Hematopoietic multipotent progenitor cell treated with erythropoietin and hydrocortisone succinate and interleukin-3 and kit ligand, for 6 days (in vitro differentiated cells): ENCODE measurements at places on chromosomes 13 and 19.

DNA sequence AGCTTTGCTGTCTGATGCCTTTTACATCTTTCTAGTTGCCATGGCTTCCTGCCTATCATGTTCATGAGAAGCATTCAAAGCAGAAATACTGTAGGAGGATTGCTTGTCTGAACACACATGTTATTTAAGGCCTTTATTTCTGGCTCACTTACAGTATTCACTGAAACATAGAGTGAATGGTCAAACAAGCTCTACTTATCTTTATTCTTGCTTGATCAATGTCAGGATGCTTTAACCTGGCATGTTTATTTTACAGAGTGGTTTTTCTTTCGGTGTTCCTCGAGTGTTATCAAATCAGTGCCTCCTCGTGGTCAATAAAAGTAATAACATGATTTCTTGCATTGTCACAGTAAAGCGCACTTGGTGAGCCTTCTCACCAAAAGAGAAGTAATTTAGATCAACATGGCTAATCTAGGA, 73.5 kb upstream of the PCDH17 start:
- DNase-seq = peak; percentile 39

GRCh38 chr13:104984296-104984818, 1551.1 kb downstream of the EFNB2 start:
- DNase-seq = peak; percentile 64

- peak; percentile 65 for DNase-seq
Measured at GRCh38 chr19:19420570-19421298, 15.3 kb downstream of the GATAD2A start.

DNA sequence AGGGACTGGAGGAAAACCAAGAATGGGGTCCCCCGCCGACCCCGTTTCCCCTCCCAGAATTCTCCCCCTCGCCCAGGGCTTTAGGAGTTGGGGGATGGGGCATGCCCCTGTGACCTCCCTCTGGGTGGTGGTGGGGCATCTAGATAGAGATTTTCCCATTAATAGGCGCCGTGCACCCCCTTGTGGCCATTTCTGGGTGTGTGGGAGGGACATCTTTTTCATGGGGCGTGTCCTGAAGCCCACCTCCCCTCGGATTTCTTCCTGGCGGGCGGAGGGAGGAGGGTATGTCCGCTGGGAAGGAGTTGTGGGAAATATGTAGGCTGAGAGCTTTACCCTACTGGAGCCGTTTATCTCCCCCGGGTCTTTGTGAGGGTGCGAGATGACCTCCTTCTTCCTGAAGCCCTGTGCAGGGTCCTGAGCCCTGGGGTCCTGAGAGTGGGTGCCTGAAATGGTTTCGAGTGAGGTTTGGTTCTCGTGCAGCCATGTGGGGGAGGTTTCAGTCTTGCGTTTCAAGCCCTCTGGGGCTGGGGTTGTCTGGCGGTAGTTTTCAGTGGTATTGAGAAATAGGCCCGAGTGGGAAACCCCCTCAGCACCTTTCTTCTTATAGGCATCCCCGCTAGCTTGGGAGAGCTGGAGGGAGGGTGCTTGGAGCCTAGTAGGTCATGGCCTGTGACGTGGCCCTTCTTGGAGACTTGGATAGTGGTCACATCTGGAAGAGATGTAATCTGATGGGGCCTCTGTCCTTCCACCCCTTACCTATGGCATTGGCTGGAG, 1.0 kb downstream of the PRMT1 start:
- peak; percentile 92 for DNase-seq

- peak; percentile 13 for DNase-seq
Measured at GRCh38 chr13:36758345-36758744, 60.7 kb upstream of the RFXAP start.

- peak; percentile 70 for DNase-seq
Measured at GRCh38 chr19:56111601-56112312, 9.3 kb downstream of the ZNF787 start.

- DNase-seq = no peak
Measured at GRCh38 chr13:22372261-22372660, 701.4 kb downstream of the FGF9 start.

GRCh38 chr19:58559275-58560006, 1.0 kb upstream of the UBE2M start:
- DNase-seq = peak; percentile 95

- no peak for DNase-seq
Measured at GRCh38 chr19:48395170-48395455, 1.6 kb downstream of the GRIN2D start.

DNA sequence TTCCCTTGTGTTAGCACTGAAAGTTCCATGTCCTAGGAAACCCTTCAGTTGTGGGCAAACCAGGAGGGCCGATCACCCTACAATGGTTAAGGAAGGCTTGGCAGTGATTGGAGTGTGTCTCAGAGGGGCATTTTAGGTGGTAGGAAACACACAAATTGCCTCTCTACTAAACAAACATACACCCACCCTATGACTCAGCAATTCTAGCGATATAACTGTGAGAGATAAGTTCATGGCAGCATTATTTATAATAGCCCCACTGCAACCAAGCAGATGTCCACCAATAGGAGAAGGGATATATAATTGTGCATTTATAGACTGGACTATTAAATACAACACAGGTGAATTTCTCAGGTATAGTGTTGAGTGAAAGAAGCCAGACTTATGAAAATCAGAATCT, 543.1 kb downstream of the UQCRFS1 start:
- DNase-seq = no peak

DNA sequence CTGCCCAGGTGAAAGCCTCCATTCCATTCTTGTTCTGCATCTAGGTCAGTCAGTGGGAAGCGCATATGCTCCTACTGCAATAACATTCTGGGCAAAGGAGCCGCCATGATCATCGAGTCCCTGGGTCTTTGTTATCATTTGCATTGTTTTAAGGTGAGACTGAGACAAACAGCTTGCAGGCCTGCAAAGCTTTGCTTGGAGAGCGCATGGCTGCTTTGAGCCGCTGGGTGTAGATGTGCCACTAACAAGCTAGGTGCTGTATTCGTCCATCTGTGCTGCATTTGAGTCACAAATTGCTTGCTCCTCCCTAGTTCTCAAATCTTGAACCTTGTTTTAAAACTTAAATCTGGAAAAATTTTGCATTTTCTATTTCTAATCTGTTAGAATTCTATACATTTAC, 219.1 kb downstream of the LMO7 start:
- no peak for DNase-seq

GRCh38 chr19:39525205-39525604, 7.4 kb downstream of the EID2B start:
- no peak for DNase-seq

DNA sequence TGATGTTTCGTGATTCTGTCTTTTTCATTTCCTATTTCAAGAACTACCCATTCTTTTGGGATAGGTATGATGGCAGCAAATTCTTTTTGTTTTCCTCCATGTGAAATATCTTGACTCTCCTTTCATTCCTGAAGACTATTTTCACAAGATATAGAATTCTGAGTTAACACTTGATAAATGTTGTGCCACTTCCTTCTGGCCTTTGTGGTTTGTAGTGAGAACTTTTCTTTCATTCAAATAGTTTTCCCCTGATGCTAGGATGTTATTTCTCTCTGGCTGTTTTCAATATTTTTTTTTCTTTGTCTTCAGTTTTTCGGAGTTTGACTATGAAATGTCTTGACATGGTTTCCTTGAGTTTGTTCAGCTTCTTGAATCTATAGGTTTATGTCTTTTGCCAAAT, 8.3 kb upstream of the TUBGCP3 start:
- DNase-seq = no peak

- DNase-seq = peak; percentile 73
Measured at GRCh38 chr19:10228920-10229319, 2.2 kb downstream of the S1PR2 start.

- DNase-seq = no peak
Measured at GRCh38 chr13:101875717-101876393, 423.4 kb downstream of the ITGBL1 start.

GRCh38 chr19:2561221-2561620, 85.3 kb downstream of the GADD45B start:
- no peak for DNase-seq

DNA sequence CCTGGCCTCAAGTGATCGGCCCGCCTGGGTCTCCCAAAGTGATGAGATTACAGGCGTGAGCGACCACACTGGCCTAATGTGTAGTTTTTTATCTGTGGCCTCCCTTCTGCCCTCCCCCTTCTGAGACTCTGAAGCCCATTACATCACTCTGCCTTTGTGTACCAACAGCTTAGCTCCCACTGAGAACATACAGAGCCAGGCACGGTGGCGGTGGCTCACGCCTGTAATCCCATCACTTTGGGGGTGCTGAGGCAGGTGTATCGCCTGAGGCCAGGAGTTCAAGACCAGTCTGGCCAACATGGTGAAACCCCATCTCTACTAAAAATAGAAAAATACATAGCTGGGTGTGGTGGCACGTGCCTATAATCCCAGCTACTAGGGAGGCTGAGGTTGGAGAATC, 12.6 kb downstream of the NCR1 start:
- DNase-seq = no peak

DNA sequence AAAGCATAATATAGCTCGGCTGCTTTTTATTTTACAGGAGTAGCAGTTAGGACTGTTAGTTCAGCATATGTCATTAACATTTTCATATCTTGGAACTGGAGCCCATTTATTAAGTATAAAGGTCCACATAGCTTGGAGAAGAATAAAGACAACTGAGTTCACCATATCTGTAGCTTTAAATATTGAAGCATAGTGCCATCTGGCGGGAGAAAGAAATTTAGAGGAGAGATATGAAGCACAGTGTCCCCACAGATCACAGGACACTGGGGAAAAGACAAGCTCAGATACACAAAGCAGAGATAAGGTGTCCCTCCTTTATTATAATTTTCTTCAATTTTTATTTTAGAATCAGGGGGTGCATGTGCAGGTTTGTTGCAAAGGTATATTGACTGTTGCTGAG, 104.7 kb upstream of the FREM2 start:
- peak; percentile 63 for DNase-seq

- peak; percentile 71 for DNase-seq
Measured at GRCh38 chr19:16445238-16446107, 26.3 kb downstream of the EPS15L1 start.

GRCh38 chr13:73140801-73141200, 82.0 kb downstream of the KLF5 start:
- DNase-seq = no peak

DNA sequence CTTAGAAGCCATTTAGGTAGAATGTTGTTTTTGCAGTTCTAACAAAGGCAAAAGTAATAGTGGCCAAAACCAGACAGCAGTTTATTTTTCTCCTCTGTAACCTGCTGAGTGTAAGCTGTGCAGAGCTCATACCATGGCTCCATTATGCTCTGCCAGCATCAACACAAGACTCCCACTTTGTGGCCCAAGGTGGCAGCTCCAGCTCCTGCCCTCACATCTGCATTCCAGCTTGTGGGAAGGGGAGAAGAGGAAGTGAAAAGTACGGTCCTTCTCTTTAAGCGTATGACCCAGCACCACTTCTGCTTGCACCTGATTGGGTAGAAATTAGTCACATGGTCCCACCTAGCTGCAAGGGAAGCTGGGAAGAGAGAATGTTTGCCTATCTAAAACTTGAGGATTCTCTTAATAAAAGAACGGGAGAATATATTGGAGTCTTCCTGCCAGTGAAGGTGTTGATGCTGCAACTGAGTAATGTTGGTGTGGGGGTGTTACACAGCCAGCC, 19.2 kb downstream of the ADGRE1 start:
- DNase-seq = no peak

DNA sequence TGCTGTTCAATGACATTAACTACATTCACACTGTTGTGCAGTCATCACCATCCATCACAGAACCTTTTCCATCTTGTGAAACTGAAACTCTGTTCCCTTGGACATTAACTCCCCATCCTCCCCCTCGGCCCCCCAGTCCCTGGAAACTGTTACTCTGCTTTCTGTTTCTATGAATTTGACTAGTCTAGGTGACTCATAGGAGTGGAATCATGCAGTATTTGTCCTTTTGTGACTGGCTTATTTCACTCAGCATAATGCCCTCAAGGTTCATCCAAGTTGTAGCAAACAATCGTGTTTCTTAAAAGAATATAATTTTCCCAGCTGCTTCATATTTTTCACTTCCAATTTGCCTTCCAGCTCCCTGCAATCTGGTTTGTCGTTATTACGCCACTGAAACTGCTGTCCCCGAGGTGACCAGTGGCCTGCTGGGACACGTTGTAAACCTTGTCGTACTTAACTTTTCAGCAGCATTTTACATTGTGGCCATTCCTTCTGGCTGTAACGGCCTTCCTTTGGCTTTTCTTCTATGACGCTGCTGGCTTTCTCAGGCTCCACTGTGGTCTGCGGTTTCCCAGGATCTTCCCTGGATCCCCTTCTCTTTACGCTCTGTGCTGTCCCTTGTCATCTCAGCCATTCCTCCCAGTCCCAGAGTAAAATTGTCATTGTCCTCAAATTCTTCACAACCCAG, 74.0 kb downstream of the DHRS12 start:
- DNase-seq = no peak

- no peak for DNase-seq
Measured at GRCh38 chr19:45471931-45472562, 4.3 kb downstream of the FOSB start.

- DNase-seq = peak; percentile 51
Measured at GRCh38 chr13:67366533-67366932, 136.4 kb upstream of the PCDH9 start.

DNA sequence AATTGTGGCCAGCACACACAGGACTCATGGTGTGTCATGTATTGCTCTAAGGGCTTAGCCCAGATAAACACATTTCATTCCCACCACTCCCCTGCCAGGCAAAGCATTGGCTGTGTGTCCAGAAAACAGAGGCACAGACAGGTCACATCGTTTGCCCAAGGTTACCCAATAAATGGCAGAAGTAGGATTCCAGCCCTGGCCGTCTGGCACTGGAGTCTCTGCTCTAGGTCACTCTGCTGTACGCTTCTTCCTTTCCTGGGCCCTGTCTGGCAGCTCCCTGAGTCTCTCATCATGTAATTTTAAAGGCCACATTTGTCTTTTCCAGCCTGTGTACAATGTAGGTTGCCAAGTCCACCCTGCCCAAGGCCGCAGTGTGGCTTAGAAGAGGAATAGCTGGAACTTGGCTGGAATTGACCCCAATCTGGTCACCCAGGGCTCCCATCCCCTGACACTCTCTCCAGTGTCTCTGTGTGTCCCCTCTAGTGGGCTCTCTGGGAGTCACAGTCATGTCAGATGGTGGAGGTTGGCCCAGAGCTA, 264.5 kb upstream of the TSHZ3 start:
- no peak for DNase-seq

DNA sequence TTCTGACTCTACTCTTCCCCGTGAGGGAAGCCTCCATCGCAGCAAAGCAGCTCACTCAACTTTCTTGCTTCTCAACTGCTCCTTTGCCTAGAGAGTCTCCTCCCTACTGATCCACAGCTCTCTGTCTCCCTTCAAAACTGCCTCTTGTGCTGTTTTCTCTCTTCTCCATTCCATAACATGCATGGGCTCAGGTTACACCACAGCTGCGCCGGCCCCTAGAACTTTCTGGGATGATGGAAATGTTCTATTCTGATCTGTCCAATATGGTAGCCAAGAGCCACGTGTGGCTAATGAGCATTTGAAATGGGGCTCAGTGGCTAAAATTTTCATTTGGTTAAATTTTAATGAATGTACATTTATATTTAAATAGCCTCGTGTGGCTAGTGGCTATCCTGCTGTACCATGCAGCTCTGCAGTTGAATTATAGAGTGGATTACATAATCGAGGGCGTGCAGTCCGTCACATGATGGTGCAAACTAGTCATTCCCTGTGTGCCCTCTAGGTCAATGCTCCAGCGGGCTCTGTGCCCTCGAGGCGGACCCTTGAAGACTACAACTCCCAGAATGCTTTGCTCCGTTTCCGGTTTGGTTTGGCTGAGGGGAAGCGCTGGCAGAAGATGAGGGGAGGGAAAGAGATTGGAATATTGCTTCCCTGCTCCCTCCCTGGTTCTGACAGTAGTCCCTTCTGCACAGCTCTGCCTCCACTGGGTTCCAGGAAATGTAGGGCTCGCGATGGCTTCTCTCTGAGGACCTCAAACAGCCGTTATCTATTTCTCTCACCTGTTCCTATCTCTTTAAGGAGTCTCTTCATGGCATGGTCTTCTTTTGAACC, 109.8 kb downstream of the CACNA1A start:
- DNase-seq = peak; percentile 55
